ENCODE measurements at places on chromosomes 12 and 14.
A peak's percentile ranks its signal among the peaks of the same experiment; 100 is the strongest.

GRCh38 chr12:32367381-32367780 lies 32.0 kb upstream of the FGD4 start:
- no peak for DNase-seq

DNA sequence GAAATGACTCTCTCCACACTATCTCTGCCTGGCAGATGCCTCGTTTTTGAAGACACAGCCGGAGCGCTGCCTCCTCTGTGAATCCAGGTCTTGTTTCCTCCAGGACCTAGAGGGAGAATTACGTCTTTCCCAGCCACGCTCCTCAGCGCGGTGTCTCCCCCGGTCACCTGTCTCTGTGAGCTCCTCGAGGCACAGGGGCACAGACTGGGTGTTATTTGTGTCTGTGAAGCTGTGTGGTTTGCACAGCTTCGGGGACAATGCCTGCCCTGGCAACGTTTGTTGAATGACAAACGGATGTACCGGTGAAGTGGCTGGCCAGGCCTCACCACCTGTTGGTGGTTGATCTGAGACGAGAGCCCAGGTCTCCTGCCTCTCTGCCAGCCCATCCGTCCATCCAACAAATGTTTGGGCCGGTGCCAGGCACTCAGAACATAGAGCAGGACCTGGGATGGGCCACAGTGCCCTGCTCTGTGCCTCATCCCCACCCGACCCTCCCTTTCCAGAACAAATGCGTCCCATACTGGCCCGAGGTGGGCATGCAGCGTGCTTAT lies 6.1 kb downstream of the PTPN6 start:
- no peak for DNase-seq

DNA sequence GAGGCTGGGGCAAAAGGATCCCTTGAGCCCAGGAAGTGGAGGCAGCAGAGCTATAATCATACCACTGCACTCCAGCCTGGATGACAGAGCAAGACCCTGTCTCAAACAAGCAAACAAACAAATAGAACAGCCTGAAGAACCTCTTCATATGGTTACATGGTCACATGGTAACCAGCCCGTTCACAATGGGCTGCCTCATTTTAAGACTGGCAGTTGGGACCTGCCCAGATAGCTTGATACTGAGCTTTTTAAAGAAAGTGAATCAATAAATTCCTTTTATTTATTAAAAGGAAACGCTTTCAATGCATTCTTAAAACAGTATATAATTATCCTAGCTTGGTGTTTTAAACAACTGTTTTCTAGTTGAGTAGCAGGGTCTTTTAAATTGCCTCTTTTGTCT lies 10.5 kb downstream of the MLXIP start:
- DNase-seq, result no peak

DNA sequence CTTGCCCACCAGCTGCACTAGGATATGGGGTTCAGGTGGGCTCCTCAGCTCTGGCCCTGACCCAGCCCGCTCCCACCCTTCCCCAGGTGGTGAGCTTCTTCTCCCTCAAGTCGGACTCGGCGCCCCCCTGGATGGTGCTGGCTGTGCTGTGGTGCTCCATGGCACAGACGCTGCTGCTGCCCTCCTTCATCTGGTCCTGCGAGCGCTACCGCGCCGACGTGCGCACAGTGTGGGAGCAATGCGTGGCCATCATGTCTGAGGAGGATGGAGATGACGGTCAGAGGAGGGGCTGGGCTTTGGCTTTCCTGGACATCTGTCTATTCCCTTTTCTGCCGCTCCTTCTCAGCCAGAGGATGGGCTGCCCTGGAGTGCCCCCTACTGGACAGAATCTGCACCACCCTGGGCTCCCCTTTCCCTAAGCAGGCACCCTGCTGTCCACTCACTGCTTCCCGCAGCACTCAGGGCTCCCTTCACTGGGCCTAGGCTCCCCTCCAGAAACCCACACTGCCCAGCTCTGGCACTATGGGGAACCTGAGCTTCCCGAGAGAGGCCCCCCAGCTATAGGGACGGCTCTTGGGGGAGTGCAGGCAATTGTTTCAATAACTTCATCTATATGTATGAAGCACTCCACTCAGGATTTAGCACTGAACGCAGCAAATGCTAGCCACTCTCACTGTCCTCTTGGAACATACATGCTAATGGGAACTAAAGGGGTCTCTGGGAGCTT lies 2.6 kb upstream of the P3H3 start:
- peak; percentile 68 for DNase-seq

- no peak for DNase-seq
Measured at GRCh38 chr14:78196323-78196722, 26.1 kb downstream of the NRXN3 start.

DNA sequence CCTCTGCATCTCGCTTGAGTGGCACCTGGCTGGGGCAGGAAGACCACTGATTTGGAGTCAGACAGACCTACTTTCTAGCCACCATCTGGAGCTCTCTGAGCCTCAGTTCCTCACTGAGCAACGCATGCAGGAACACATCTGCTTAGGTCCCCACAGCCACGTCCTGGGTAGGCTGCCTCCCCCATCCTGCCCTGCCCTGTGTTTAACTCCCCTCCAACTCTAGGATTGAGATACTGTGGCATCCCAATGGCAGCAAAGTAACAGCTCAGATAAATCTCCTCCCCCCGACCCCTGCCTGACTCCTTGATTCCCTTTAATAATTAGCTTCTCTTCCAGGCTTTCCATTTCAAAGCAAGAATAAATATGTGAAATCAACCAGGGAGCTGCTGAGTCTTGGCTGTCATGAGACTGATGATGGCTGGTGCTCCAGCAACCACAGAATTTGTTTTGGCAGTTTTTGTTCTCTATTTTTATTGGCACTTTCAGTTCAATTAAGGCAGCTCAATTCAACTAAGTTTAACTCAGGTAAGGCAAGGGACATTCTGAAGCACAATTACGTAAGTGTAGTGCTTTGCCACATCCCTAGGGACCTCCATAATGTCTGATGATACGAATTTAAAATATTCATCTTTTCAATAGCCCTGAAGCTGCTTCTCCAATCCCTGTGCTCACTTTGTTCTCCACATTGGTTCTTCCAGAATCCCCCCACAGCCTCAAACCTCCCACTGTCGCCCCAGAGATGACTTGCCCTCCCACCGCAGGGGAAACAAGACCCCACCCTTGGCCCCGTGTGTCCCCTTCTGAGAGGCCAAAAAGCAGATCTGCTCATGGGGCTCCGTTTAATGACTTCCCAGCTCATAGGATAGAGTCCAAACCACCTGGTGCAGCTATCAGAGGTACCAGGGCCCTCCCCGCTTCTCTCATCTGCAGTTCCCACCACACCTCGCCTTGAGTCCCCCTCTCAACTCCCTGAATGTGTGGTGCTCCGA lies 58.2 kb downstream of the ESR2 start:
- DNase-seq, result no peak

DNA sequence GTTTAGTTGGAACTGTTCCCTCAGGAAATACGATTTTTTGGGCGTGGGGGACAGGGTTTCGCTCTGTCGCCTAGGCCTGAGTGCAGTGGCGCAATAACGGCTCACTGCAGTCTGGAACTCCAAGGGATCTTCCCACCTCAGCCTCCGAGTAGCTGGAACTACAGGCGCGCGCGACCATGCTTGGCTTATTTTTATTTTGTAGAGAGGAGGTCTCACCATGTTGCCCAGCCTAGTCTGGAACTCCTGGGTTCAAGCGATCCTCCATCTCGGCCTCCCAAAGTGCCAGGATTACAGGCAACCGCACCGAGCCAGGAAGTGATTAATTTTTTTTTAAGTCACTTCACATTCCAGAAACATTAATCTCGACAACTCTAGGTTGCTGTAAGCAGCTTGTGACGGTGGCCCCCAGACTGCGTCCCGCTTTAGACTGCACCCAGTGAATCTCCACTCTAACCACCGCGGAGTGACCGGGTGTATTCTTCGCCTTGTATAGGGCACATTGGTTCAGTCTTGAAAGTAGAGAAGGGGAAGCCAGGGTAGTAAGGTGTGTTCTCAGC lies 830 bp upstream of the MIS18BP1 start:
- no peak for DNase-seq

DNA sequence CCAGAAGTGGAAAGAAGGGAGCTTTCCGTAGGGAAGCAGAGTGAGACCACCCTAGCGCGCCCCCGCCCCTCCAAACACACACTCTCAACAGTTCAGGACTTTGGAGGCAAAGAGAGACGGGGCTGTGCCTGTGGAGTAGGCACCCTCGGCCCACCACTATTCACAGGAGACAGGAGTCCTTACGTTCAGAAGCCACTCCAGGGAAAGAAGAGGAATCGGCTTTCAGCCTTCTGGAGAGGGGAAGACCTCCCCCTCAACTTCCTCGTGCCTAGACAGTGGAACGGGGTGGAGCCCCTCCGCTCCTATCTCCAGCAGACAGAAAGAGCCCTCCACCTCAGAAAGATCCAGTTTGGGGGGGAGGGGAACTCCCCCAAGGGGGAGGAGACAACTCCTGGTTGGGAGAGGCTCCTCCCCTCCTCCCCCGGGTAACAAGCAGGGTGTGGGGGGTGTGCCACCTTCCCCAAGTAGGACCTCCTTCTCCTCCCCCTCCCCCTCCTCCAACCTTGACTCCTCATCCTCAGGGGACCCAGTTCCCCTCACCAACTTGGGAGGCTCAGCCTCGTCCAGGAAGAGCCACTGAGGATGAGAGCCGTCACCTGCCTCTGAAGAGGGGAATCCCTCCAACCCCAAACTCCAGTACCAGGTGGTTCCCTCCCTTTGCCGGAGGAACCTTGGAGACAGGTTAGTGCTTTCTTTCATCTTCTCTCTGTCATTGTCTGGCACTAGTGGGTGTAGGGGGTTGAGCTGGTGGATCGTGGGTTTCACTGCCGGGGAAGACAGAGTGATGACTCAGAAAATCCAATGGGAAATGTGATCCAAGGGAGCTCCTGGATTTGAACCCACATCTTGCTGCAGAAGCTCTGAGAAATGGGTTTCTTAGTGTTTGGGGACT lies 883 bp downstream of the FOXJ2 start:
- DNase-seq, result no peak

- no peak for DNase-seq
Measured at GRCh38 chr14:47148686-47149085, 497.1 kb upstream of the RPL10L start.

DNA sequence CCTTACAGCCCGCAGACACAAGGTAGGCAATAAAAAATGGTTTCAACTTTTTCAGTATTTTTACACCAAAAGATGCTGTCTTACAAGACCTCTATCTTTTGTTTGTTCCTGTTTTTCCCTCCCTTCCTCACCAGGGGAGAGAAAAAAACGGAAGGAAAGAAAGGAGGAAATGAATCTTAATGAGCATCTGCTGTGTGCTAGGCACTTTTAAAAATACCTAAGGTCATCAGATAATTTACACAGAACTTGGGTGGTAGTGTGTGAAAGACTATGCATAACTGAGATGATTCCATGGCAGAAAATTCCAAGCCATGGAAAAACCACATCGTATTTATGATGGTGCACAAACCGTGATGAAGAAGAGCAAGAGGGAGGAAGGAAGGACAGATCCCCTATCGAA lies 121.2 kb downstream of the DIP2B start:
- no peak for DNase-seq

DNA sequence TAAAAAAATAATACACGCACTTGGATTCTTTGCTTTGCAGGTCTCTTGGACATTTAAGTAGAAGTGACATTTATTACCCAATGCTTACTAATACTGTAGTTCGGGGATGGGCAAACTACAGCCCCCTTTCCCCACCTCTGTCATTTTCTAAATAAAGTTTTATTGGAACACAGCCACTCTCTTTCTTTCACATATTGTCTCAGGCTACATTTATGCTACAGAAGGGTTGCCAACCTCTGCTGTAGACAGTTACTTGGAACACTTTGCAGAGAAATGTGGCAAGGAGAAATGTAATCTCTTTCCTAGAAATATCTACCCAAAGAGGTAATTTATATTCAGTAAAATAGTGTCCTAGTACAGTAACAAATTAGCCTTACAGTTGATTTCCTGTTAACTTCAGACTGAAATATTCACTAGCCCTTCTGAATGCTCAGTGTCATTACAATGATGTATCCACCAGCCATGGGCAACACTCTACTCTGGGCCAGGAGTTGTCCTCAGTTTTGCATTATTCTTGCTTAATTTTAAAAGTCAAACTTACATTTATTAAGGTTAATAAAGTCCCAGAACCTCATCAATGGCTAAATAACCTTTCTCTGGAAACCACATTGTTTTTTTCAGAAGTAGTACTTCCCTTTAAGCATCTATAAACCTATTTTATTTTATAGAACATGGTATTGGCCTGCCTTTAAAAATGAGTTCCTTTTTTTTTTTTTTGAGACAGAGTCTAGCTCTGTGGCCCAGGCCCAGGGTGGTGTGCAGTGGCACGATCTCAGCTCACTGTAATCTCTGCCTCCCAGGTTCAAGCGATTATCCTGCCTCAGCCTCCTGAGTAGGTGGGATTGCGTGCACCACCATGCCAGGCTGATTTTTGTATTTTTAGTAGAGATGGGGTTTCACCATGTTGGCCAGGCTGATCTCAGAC lies 269.6 kb upstream of the AMIGO2 start:
- DNase-seq, result no peak

DNA sequence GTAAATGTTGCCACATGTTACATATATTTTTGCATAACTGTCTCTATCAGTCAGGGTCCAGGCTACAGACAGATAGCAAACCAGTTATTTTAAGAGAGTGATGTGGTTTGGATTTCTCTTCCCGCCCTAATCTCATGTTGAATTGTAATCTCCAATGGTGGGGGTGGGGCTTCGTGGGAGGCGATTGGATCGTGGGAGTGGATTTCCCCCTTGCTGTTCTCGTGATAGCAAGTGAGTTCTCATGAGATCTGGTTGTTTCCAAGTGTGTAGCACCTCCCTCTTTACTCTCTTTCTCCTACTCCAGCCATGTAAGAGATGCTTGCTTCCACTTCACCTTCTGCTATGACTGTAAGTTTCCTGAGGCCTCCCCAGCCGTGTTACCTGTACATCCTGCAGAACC lies 704.2 kb upstream of the TBX3 start:
- DNase-seq, result no peak

DNA sequence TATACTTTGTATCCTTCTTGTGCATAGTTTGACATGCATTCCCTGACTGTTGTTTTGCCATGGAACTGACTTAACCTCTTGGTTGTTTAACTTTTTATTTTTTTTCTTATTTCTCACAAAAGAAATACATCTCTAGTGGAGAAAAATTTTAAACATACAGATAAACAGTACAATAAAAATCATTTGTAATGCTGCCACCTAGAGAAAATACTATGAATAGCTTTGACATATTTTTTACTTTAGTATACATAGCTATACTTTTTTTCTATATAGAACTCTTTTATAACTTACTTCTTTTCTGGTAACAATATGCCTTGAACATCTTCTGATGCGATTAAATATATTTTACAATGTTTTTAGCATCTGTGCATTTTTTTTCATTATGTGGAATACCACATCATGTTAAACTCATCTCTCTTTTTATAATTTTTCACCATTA lies 184.5 kb downstream of the AKAP6 start:
- no peak for DNase-seq

DNA sequence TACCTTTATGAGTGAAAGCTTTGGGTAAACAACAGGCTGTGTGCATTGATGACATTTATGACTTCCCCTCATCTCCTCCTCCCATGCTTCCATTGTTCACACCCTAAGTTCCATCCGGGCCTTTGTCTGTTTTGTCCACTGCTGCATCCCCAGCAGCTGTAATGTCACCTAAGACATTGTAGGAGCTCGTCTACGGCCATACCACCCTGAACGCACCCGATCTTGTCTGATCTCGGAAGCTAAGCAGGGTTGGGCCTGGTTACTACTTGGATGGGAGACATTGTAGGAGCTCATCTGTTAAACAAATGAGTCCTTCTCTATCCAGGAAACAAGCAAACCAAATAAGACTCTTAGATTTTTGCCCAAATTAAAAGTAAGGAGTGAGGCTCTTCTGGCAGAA lies 40.4 kb upstream of the SYCP3 start:
- DNase-seq, result no peak

GRCh38 chr14:60090864-60091519 lies 731 bp upstream of the PCNX4 start:
- DNase-seq, result peak; percentile 66
